CD4-positive, alpha-beta T cell treated with Interleukin-4 for 4 hours (primary cell): ENCODE measurements at places on chromosomes 13 and 19.
A peak's percentile ranks its signal among the peaks of the same experiment; 100 is the strongest.

DNA sequence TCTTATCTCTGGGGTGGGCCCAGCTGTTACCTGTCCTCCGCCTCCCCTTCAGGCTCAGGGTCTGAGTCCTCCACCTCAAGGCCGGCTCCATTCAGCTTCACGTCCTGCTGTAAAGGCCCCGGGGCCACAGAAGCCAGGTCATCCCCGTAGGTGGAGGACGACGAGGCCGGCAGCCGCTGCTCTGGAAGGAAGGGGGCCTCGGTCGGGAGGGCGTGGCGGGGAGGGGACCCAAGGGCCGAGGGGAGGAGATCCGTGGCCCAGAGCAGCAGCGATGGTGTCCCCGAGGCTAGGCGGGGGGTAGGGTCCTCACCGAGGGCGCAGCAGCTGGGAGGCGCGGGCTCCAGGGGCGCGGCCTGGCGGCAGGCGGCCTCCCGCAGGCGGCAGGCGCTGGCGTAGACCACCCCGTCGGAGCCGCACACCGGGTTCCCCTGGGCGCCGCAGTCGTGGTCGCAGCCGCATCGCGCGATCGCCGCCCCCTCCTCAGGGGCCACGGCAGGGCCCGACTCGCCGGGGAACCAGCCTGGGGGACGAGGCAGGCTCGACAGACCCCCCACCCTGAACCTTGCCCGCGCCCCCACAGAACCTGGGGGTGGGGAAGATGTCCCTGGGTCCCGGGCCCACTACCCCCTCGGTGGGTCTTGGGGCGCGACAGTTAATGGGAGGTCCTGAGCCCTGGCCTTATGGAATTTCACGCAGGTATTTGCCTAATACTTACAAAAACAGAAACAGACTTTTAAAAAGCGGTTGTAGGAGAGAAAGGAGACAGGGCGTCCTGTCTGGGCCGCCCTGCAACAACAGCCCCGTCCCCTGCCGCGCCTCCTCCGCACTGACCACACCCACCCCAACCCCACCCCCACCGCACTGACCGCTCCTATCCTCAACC is 7.6 kb downstream of the F2RL3 start:
- DNase-seq: no peak

- DNase-seq: peak; percentile 11
These were observed 39.2 kb upstream of the MIR17HG start for GRCh38 chr13:91308299-91308698.

DNA sequence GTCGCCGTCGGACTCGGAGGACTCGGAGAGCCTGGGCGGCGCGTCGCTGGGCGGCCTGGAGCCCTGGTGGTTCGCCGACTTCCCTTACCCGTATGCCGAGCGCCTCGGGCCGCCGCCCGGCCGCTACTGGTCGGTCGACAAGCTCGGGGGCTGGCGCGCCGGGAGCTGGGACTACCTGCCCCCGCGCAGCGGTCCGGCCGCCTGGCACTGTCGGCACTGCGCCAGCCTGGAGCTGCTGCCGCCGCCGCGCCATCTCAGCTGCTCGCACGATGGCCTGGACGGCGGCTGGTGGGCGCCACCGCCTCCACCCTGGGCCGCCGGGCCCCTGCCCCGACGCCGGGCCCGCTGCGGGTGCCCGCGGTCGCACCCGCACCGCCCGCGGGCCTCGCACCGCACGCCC is 2.5 kb upstream of the GRWD1 start:
- DNase-seq: no peak

DNA sequence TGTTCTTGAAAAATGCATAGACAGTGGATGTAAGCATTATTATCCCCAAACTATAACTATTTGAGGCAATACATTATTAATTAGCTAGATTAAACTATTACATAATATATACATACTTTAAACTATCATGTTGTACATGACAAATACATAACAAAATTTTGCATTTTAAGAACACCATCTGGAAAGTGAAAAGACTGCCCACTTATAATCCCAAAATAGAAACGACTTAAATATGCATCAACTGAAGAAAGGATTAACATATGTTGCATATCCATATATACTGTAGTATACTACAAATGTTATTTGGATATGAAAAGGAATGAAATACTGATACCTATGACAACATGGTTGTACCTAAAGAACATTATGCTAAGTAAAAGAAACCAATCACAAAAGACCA is 700.8 kb upstream of the SPRY2 start:
- no peak for DNase-seq

DNA sequence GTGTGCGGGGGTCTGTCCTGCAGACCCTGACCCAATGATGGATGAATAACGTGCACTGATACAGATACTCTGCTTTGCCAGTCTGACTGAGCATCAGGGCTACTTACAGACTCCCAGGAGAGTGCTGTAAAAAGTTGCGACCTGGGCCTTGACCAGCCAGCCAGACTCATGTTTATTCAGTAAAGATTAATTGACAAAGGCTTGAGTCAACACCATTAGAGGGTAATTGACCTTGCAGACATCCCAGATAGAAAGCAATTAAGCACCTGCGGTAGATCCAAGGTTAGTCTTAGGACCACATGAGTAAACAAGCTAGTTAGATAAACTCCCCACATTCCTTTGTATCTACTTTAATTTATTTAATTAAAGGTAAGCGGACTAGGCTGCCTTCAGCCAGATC is 10.4 kb downstream of the NUDT19 start:
- no peak for DNase-seq

- DNase-seq: peak; percentile 69
These were observed 6.0 kb upstream of the CCDC97 start for GRCh38 chr19:41303954-41304353.

GRCh38 chr13:23610966-23611491 is 40.8 kb downstream of the TNFRSF19 start:
- no peak for DNase-seq

- DNase-seq: no peak
These were observed 2.3 kb downstream of the KCNN1 start for GRCh38 chr19:17969096-17969792.

DNA sequence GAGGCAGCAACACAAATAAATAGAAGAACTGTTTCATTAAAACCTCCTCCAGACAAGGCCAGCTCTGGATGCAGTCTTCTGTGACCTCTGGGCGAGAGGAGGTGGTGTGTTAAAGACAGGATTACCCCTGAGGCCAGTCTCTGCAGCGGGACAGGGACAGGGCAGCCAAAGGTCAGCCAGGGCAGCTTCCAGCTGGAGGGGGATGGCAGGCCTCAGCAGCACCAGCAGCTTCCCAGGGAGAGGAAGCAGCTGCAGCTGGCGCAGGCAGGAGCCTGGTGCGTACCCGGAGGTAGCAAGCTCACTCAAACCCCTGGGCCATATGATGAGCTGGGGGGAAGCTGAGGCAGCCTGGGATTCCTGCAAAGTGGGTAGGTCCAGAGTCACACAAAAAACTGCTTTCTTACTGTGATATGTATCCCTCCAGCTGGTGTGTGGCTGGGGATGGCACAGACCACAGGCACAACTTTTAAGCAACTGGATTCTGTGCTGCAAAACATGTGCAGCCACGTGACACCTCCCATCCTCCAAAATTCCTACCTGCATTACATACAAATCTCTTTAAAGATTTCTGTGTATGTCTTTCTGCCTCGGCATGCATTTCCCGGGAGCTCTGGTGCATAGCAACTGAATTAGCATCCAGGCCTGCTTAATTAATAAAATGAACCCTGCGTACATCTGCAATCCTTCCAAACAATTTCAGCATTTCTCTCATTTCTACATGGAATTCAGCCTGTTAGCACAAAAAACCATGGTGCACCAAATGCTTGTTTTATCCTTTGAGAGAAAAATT is 238.3 kb upstream of the MAB21L1 start:
- no peak for DNase-seq

DNA sequence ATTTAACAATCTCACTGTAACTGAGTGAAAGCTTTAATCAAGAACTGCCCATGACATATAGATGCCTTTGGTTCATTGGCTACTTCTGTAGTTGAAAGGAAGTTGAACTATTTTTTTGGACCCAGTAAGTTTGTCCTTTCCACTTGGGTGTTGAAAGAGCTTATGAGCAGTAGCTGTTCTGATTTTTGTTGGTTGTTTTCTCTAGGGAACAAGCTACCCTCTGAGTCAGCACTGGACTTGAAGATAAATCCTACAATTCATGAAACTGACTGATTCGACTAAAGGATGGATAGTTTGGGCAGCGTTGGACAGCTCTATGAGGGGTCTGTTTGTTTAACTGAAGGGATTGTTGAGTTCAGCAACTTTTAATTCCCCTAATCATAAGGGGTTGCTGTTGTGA is 101.0 kb downstream of the PAN3 start:
- no peak for DNase-seq

- no peak for DNase-seq
These were observed 1.2 kb downstream of the BRCA2 start for GRCh38 chr13:32316501-32316900.

GRCh38 chr13:98495627-98496478 is 81.1 kb downstream of the STK24 start:
- DNase-seq: no peak

DNA sequence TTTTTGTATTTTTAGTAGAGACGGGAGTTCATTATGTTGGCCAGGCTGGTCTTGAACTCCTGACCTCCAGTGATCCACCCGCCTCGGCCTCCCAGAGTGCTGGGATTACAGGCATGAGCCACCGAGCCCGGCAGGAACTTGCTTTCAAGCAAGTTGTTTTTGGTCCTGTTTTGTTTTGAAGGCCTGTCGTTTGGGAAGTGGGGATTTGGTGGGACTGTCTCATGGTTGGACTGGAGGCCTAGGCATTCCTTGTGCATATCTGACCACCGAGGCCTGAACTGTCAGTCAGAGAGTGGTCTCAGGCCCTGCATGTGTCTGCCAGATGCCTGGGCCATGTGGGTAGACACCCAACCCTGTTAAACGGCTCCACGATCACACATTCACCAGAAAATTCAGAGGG is 26.3 kb downstream of the UBXN6 start:
- no peak for DNase-seq

DNA sequence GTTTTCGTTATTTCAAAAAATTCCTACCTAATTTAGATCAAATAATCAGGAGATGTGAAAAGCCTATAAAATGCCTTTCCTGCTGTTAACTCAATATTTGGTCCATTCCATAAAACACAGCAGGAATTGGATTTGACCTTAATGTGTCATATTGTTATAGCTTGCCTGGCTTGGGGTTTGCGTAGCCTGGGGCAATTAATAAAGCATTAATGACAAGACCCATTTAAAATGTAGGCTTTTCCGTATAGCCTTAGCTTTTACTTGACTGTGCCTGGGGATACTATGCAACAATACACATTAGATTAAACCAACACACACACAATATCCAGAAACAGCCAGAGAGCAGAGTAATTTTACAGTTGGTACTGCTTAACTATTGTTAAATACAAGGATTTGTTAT is 117.2 kb upstream of the MAB21L1 start:
- no peak for DNase-seq

DNA sequence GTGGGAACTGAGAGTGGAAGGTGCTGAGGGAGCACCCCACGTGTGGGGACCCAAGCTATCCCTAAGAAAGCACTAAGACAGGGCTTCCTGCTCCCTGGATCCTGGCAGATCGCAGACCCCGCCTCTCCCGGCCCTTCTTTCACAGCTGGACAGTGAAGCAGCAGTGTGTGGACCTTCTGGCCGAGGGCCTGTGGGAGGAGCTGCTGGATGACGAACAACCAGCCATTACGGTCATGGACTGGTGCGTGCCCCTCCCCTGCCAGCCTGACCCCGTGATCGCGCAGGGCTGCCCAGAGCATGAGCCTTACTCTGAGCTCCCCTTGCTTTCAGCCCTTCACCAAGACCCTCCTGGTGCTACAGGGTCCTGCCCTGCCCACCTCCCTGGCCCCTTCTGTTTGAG is 2.3 kb downstream of the NCCRP1 start:
- DNase-seq: no peak

- DNase-seq: no peak
These were observed 10.3 kb downstream of the GJB6 start for GRCh38 chr13:20221772-20222171.

DNA sequence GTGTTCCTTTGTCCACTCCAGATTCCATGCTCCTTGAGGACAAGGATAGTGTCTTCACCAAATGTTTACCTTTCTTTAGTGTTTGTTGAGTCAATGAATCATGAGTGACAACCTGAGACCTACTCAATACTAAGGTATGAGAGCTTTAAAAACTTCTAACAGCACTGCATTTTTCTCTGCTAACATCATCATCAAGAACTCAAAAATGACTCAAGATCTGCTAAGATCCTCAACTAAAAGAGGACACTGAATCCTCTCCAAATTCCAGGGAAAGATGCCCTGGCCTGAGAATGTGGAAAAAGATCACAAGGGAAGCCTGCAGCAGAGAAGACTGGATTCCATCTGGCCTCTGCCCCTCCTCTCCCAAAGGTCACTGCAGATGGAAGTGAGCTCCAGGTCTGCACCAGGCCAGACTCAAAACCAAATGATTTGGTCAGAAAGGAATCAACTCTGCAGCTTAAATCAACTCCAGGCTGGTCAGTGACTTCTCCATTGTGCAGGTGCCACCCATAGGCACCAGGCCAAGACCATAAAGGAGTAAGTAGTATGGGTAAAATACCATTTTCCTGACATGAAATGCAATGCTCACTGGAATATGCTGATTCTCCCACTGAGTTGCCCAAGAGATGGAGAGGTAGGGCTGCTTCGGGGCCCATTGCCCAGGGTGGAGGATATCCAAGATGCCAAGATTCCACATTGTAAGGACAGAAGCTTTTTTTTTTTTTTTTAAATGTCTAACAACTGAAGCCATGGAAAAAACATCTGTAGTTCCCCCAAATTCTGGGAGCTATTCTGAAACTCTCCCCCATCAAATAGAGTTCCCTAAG is 89.5 kb upstream of the DOCK9 start:
- no peak for DNase-seq

DNA sequence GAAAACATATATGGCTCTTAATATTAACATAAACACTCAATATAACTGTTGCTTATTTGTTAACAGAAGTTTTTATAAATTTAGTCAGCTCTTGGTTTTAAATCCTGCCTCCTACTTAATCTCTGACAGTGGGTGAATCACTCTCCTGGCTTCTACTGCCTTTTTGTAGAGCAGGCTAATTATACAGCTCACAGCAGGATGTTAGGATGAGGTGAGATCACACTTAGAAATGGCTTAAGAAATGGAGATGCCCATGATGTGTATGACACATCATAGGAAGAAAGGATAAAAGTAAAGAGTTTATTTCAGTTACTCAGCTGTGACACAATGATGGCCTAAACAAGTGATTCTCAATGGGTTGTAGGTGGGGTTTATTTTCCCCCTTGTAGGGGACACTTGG is 345.6 kb downstream of the SPRY2 start:
- DNase-seq: no peak

DNA sequence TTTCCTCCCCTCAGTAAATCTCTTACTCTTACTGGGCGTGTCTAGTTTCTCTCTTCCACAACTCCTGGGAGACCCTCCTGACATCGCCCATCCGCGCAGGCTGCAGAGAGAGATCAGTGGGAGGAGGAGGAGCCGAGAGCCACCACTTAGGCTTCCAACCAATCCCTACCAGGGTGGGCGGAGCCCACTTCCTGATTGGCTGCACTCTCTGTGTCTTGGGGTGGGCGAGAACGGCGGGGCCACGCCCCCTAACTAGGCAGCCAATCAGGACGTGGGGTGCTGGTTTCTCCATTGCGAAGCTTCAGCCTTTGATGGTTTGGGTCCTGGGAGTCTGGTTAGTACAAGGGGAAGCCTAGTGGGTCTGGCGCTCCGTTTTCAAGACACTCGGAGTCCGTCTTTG is at the start of gene PMIS2:
Gene PMIS2 (plus strand): TSS at position 326 of the 400 bp plus-strand sequence. CDS start 87 bp downstream, outside the sequence.
- no peak for DNase-seq
